Psoas muscle (tissue), 8 donors: ENCODE measurements at places on chromosomes 16 and 17. TPM values are rescaled to one million over a fixed set of nuclear protein-coding genes. Genes with fewer than 3 reads are reported as not detected.
A peak's percentile ranks its signal among the peaks of the same experiment; 100 is the strongest.

GRCh38 chr16:22296225-22297113, 740 bp upstream of the POLR3E start:
- no peak for DNase-seq

GRCh38 chr17:48579760-48580554, 1.8 kb upstream of the HOXB4 start:
- DNase-seq: no peak

DNA sequence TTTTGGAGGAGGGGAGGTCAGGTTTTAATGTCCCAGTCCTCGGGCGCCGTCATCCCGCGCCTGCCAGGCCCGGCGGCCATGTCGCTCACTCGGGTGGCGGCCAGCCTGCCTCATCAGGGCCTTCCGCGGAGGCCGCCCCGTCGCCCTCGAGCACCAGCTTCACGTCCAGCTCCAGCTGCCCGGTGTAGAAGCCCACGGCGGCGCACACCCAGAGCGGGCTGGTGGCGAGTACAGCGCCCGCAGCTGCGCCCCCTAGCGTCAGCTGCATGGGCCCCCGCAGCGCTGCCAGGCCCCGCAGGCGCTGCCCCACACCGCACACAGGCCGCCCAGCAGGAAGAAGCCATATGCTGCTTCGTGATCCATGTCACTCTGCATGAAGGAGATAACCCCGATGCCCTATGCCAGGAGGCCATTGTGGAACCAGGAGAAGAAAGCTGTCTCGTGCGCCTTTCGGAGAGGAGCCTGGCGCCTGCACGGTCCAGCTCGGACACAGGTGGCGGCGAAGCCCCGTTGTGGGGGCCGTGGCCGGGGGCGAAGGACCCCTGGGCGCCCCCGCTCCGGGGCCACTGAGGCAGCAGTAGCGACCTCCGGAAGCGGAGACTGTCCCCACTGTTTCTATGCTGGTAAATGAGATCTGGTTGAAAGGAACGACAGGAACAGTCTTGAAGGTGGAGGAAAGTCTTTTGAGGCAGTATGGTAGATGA, 9.6 kb downstream of the AP2B1 start:
- no peak for DNase-seq

GRCh38 chr16:65480281-65481091, 358.6 kb upstream of the CDH11 start:
- DNase-seq: no peak

DNA sequence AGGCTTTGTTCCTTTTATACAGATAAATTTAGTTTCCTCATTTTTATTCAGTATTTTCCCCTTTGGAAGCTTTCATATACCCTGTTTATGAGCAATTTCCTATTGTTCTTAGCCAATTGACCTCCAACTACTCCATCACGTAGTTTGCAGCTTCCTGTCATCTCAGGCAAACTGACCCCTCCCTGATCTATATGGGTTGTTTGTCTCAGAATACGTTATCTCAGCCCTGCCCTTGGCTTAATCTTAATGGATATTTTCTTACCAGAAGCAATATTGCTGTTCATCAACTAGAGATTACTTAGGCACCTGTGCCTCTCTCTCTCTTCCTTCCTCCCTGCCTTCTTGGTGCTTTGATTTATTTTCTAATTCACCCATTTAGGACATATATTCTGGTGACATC, 81.2 kb downstream of the ZNF18 start:
- DNase-seq: no peak

DNA sequence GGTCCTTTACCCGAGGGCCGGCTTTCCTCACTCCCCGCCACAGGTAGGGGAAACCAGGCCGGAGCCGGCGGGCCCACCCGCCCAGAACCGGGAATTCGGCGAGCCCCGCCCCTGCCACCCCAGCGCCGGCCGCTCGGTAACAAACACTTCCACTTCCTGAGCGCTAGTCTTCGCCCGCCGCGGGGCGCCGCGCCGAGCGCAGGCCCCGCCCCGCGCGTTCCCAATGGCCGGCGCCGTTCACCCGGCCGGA, 224 bp upstream of the NHERF1 start:
- DNase-seq: no peak

CCDC78 gene
- 0.11 TPM for total RNA-seq

DNA sequence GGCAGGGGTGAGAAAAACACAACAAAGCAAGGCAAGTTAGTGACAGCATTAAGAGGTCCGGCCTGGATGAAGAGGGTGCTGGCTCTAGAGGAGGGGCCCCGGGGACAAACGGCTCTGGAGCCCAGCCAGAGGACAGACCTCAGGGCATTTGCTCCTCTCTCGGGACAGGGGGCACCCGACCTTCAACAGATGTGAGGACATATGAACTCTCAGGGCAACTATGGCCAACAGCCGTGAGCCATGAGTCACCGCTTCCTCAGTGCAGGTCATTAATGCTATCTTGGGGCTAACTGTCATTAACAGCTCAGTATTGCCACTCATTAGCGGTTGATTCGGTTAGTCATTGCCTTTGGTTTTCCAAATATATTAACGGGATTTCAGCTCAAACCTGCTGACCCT, 9.7 kb upstream of the ARL5C start:
- peak; percentile 52 for DNase-seq
